ENCODE measurements at places on chromosomes 6 and 20.

- no peak for DNase-seq
Observed at GRCh38 chr6:69456086-69456485, 340.7 kb downstream of the LMBRD1 start.

GRCh38 chr6:32164295-32164694 is at the start of gene EGFL8:
TSS of gene EGFL8 (plus strand) at chr6:32164595. CDS start at chr6:32166166, 1,571 bp downstream.
- DNase-seq: no peak

DNA sequence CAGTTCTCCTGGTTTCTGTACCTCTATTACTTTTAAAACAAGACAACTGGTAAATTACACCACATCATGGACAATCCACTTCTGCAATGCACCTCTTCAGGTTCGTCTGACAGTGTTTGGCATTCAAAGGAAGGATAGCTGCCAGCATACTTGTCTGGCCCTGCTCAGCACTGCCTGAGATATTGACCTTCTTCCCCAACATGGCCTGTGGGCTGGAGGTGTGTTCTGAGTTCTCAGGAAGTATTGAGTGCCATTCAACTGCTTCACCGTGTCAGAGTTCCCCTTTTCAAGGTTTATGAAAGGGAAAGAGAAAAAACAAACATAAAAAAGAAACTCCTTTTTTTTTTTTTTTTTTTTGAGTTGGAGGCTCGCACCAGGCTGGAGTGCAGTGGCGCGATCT is 267.9 kb upstream of the SASH1 start:
- DNase-seq: no peak

DNA sequence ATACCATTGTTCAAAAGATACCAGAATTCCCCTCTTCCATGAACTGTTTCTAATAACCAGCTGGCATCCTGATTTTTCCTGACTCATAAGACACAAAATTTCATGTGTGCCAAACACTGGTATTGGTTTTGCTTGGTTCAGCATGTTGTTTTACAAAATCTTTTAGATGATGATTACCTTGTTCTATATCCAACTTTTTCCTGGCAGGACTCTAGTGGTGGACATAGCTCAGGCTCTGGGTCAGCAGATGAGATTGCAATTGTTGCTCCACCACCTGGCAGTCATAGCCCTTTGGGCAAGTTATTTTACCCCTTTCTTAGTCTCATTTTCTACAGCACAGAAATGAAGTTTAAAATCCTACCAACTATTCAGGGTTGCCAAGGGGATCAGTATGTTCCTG is 6.2 kb downstream of the TRIM38 start:
- DNase-seq: no peak

DNA sequence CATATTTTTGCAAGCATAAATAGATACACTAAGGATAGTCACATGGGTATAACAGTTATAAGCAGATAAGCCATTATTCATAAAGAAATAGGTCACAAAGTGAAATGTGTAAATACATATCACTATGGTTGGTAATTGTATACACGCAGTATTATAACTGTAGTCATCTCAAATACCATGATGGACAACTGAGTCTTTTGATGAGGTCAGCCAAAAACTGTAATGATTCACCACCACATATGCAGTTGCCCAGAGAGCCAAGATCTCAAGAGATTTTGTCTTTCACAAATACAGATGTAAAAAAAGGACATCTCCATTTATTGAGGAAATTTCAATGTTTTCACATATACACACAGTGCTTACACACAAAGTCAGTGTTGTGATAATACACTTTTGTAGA is 28.3 kb downstream of the ZNF292 start:
- DNase-seq: no peak

DNA sequence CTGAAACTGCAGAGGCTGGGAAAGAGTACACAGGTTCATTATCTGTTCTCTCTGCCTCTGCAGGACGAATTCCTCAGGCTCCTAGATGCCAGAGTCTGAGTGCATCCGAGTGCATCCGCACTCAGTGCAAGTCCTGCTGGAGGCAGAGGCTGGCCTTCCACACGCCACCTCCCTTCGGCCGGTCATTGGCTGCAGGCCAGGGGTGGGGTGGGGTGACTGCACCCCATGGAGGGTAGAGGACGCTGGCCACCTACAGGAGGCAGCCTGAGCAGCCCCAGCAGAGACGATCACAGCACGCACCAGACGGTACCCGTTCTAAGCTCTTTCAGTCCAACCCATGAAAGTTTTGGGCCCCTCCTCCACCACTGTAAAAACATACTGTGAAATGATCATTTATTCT is 11.7 kb downstream of the SFT2D1 start:
- DNase-seq: no peak

- no peak for DNase-seq
Observed at GRCh38 chr6:118996289-118996820, 61.4 kb upstream of the MCM9 start.

GRCh38 chr6:159480471-159480870 is 212.6 kb downstream of the SOD2 start:
- no peak for DNase-seq

DNA sequence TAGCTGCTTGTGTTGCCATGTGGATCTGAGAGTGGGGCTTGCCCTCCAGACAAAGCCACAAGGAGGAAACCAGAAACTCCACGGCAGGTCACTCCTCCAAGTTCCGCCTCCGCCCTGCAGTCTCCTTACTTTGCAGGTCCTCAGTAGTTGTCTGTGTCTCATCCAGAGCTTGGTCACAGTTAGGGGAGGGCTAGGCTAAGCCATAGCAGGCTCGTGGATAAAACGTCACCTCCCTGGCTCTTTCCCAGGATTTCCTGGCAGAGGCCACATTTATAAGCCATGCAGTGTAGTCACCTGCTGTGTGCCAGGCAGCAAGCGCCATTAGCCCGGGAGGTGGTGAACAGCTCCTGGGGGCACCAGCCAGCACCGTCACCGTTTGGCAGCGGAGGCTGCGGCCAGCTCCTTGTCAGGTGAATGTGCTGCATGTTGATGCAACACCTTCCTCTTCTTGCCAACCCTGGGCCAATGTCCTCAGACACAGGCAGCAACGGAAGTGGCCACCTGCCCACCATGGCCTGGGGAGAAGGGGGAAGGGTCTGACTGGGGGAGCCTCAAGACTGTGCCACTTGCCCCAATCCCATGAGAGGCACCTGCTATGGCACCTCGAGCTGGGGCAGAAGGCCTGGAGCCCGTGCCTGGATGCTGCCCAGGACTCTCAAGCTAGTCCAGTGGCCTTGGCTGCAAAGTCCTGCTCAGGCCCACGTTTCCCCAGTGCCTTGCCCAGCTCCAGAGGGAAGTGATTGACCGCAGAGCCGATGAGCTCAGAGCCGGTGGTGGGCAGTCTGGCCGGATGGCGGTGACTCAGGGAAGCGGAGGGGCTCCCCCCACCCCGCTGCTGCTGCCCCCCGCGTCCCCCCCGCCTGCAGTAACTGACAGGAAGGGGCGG is 39.0 kb upstream of the SLCO4A1 start:
- no peak for DNase-seq

GRCh38 chr6:9204171-9204570 is 768.8 kb upstream of the SLC35B3 start:
- DNase-seq: no peak

DNA sequence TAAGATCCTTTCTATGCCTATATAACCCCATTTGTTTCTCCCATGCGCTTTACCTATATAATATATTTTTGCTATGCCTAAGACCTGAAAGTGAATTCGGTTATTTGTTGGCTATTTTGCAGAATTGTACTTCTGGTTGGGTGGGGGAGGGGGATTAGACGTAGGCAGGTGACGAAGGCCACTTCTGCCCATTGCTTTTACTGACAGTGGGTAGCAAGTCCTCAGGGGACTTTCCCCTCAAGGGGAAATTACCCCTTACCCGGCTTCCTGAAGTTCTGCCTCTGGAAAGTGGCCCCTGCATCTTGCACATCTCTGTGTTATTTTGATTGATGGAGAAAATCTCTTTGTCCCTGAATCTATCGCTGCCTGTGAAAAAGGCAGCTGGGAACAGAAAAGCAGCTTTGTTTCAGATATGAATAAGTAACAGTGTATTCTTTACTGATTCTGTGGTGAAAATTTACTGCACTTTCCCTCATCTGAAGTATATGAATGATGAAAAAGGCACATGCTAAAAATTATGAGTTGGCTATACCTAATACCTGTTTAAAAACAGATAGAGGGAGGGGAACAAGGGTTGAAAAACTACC is 133.9 kb downstream of the UTRN start:
- no peak for DNase-seq

DNA sequence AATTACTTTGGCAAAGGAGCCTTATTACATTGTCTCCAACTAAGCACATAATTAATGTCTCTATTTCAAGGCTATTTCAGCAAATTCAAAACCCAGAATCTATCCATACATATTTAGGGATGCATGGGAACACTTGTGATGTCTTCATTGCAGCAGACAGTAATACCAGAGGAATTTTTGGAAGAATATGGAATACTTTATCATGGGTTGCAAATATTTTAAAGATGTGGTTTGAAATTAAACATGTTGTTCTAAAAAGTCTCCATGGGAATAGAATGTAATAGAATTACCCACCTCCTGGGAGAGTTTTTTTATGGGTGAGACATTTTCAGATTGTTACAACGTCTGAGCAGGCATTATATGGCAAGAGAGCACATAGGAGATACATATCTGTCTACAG is 170.8 kb downstream of the KCNQ5 start:
- DNase-seq: no peak

GRCh38 chr20:52682237-52682636 is 289.9 kb upstream of the TSHZ2 start:
- no peak for DNase-seq

- no peak for DNase-seq
Observed at GRCh38 chr6:22556266-22556665, 13.1 kb upstream of the HDGFL1 start.

DNA sequence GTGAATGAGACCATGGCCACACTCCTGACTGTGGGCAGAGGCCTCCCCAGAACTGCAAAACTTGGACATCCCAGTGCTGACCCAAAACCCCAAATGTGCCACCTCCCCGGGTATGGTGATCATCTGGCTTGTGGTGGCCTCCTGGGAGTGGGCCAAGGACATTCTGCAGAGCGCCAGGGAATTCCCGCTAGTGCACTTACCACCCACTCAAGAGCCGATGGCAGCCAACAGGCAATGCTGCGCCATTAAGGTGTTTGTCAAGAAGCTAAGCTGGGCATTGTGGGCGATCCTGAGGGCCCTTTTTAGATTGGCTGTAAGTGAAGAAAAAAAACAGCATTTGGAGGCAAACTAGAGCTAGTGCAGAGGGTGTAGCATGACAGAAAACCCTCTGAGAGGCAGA is 9.4 kb downstream of the MMP24 start:
- DNase-seq: no peak

- DNase-seq: no peak
Observed at GRCh38 chr6:13814938-13815575, 700 bp upstream of the MCUR1 start.

- no peak for DNase-seq
Observed at GRCh38 chr6:155377061-155377460, 62.8 kb upstream of the TFB1M start.

- no peak for DNase-seq
Observed at GRCh38 chr6:74925683-74926082, 280.2 kb downstream of the COL12A1 start.

DNA sequence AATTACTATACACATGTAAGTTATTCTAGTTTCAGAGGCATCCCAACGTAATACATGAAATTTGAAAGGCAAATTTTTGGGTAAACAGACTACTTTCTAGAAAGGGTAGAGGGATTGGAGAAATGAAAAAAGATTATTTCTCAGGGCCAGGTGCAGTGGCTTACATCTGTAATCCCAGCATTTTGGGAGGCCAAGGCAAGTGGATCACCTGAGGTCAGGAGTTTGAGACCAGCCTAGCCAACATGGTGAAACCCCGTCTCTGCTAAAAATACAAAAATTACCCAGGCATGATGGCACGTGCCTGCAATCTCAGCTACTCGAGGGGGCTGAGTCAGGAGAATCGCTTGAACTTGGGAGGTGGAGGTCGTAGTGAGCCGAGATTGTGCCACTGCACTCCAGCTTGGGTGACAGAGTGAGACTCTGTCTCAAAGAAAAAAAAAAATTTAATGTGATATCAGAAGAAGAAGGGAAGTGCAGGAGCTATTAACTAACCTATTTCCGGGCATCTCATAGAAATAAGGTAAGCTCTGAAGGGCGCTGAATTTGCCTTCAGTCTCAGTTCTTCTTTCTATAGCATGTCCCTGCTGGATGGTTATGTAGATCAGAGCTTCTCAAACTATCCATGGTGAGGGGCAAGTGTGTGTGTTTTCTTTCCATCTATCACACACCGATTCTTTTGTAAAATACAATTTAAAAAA is 100.3 kb upstream of the MTHFD1L start:
- DNase-seq: no peak

DNA sequence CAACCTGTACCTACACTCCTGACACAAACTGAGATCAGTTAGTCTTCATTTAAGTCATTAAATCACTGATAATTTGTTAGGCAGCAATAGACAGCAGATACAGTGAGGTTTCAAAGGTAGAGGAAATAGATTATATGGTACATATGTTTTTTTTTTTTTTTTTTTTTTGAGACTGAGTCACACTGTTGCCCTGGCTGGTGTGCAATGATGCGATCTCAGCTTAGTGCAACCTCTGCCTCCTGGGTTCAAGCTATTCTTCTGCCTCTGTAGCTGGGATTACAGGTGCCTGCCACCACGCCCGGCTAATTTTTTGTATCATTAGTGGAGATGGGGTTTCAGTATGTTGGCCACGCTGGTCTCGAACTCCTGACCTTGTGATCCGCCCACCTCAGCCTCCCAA is 38.2 kb upstream of the KIF13A start:
- no peak for DNase-seq

DNA sequence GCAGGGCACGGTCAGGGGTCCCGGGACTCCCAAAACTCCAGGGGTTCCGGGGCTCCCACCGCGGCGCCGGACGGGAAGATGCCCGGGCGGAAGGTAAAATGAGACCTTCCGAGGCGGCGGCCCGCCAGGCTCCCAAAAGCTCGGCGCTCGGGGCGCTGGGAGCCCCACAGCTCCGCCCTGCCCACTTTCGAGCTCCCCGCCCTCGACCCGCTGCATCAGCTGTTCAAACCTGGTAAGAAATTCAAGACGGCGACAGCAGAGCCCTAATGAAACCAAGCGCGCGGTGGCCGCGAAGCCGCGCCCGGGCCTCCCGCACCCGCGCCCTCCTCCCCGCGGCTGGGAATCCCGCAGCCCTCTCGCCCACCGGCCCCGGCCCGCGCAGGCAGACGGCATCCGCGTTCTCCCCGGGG is 369 bp downstream of the SLC4A11 start:
- DNase-seq: no peak

DNA sequence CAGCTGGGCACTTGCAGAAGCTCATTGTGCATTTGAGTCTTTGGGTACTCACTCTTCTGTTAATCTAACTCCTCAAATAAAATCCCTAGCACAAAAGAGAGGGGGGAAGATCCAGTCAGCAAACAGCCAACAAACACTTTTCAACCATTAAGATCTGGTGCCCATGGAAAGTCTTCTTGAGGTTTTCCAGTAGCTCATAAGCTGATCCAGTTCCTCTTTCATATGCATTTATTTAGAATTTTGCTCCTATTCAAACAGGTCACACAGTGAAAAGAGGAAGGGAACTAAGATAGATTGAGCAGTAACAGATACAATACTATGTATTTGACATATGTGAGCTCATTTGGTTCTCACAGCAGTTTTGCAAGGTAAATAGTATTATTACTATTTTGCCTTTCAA is 38.6 kb downstream of the HLA-DPB1 start:
- DNase-seq: no peak

All from activated CD4-positive, alpha-beta T cell treated with anti-CD3 and anti-CD28 coated beads for 1 hour (primary cell).